Prostate gland (tissue), 2 donors: ENCODE measurements at places on chromosomes 2 and 18. TPM values are rescaled to one million over a fixed set of nuclear protein-coding genes. Genes with fewer than 3 reads are reported as not detected.
A peak's percentile ranks its signal among the peaks of the same experiment; 100 is the strongest.

DNA sequence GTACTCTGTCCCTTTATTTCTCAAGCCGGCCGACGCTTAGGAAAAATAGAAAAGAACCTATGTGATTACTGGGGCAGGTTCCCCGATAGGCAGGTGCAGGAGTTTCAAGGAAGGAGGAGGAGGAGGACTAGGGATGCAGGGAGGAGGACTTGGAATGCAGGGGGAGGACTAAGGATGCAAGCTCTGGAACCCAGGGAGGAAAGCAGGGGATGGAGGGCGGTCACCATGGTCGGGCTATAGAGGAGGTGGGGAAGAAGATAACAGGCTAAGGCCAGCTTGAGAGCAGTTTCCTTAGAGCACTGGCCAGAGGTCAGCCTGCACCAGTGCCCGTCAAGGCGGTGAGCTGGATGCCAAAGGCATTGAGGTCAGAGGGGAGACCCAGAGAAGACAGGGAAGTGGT is 18.7 kb upstream of the B3GNT7 start:
- H3K27me3 ChIP-seq, result no peaks in the 10 kb centered on the region
- no peak for DNase-seq
- no peaks in the 10 kb centered on the region for H3K36me3 ChIP-seq
- no peak overlapping the region for H3K4me3 ChIP-seq

DNA sequence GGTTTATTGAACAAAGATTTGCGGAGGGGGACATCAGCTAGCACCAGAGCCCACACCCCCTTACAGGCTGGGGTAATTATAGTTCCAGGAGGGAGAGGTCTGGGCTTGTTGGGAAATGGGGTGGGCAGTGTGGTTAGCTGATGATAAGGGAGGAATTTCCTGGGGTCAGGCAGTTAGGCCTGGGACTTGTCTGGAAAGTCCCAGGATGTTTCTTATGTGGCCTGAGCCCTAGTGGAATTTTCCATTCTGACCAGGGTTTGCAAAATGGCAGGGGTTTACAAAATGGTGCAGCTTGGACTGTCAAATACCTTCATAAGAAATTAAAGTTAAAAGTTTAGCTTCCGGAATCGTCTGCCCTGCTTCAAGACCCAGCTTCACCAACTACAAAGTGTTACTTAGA is 199.1 kb downstream of the FBXO15 start:
- no peaks in the 10 kb centered on the region for H3K36me3 ChIP-seq
- H3K4me1 ChIP-seq, result no peaks in the 10 kb centered on the region
- H3K27me3 ChIP-seq, result no peaks in the 10 kb centered on the region
- no peak overlapping the region for H3K27ac ChIP-seq
- H3K4me3 ChIP-seq, result no peak overlapping the region

- H3K36me3 ChIP-seq, result no peaks in the 10 kb centered on the region
- no peaks in the 10 kb centered on the region for H3K27me3 ChIP-seq
- H3K27ac ChIP-seq, result no peak overlapping the region
- no peak overlapping the region for H3K4me3 ChIP-seq
- no peak for DNase-seq
Observed at GRCh38 chr18:44556296-44556695, 124.4 kb upstream of the SETBP1 start.

- H3K36me3 ChIP-seq, result no peaks in the 10 kb centered on the region
- no peak overlapping the region for H3K27ac ChIP-seq
- H3K27me3 ChIP-seq, result no peaks in the 10 kb centered on the region
Observed at GRCh38 chr18:31438402-31438801, 9.1 kb upstream of the DSG3 start.

- no peak for DNase-seq
- no peaks in the 10 kb centered on the region for H3K27me3 ChIP-seq
- no peaks in the 10 kb centered on the region for H3K4me1 ChIP-seq
- no peak overlapping the region for H3K27ac ChIP-seq
- H3K4me3 ChIP-seq, result no peak overlapping the region
Observed at GRCh38 chr2:29691391-29691950, 229.9 kb downstream of the ALK start.

GRCh38 chr2:166419616-166419934 is 43.8 kb upstream of the SCN9A start:
- H3K27ac ChIP-seq, result no peak overlapping the region
- no peak for DNase-seq
- H3K4me3 ChIP-seq, result no peak overlapping the region
- no peaks in the 10 kb centered on the region for H3K4me1 ChIP-seq
- H3K36me3 ChIP-seq, result no peaks in the 10 kb centered on the region
- H3K27me3 ChIP-seq, result no peaks in the 10 kb centered on the region

Gene PPP1R1C
- total RNA-seq, result 9.1 TPM

Gene AQP12B
- total RNA-seq, result not detected

- no peak overlapping the region for H3K27ac ChIP-seq
- H3K36me3 ChIP-seq, result no peaks in the 10 kb centered on the region
- no peaks in the 10 kb centered on the region for H3K4me1 ChIP-seq
- H3K4me3 ChIP-seq, result no peak overlapping the region
- H3K27me3 ChIP-seq, result no peaks in the 10 kb centered on the region
- no peak for DNase-seq
Observed at GRCh38 chr2:54499661-54500060, 43.5 kb downstream of the SPTBN1 start.

- no peaks in the 10 kb centered on the region for H3K4me1 ChIP-seq
- no peak for DNase-seq
- H3K27me3 ChIP-seq, result no peaks in the 10 kb centered on the region
- H3K4me3 ChIP-seq, result no peak overlapping the region
- no peaks in the 10 kb centered on the region for H3K36me3 ChIP-seq
- H3K27ac ChIP-seq, result no peak overlapping the region
Observed at GRCh38 chr2:3051266-3051665, 326.4 kb downstream of the EIPR1 start.

DNA sequence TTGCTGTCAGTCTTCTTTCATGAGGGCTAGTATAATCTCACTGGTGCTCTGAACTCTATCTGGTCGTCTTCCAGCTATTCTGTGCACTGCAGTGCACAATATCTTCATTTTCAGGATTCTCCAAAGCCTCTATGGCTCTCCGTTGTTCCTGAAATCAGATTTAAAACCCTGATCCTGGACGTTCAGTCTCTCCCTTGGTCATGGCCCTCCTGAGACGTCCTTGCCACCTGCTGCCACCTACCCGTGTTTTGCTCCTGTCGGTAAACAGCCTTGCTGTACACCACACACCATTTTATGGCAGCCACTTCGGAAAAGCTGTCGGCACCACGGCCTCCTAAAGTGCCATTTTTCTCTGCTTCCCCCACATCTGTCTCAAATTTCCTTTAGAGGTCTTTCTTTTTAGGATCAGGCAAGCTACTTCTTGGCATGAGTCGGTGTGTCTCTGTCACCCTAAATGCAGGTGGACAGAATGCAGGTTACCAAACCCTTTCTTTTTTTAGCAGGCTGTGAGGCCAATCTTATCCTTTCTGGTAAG is 170.0 kb downstream of the HRH4 start:
- no peak for DNase-seq
- no peaks in the 10 kb centered on the region for H3K4me1 ChIP-seq
- no peaks in the 10 kb centered on the region for H3K36me3 ChIP-seq
- H3K27me3 ChIP-seq, result no peaks in the 10 kb centered on the region

DNA sequence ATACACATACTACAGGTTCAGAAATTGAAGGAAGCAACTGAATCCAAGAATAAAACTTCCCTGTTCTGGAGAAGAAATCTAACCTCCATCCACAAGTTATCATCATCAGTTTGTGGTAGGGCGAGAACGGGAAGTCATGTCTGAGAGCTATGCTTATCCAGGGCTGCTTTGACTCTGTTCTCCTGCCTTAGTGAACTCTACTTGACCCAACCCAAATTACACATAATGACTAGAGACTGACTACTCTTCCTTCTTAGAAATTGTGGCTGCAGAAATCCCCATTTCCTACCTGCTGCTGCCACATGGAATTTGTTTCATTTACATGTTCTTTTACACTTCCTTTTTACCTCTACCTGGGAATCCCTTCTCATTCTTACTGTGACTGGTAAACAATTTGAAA is 1102.6 kb upstream of the PIK3C3 start:
- no peak for DNase-seq
- H3K4me1 ChIP-seq, result no peaks in the 10 kb centered on the region
- H3K27ac ChIP-seq, result no peak overlapping the region
- H3K4me3 ChIP-seq, result no peak overlapping the region
- H3K36me3 ChIP-seq, result no peaks in the 10 kb centered on the region

DNA sequence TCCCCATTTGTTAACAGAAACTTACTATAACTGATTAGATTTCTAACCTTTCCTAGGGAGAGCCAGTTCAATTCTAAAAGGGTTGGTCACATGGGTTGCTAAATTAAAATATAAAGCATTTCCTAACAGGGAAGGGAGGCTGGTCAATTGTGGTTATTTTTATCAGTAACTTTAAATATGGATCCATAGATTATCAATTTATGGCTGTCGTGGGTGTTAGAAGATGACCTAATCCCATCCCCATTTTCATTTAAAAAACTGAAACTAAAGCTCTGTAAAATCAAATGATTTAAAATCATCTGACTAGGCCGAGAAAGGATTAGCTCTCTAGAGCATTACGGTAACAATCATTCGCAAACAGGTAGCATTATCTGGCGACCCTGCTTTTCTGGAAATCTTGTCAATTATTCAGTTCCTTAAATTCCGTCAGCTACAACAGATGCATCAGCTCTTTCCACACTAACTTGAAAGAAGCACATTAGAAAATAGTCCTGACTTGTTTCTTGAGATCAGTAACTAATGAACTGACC is 953 bp upstream of the HNRNPA3 start:
- no peak for DNase-seq
- H3K27me3 ChIP-seq, result no peaks in the 10 kb centered on the region
- H3K4me1 ChIP-seq, result peaks cover 7% of the 10 kb centered on the region
- peaks cover 5% of the 10 kb centered on the region for H3K36me3 ChIP-seq
- H3K4me3 ChIP-seq, result peak overlapping the region; percentile 85
- H3K27ac ChIP-seq, result peak overlapping the region; percentile 99
